ENCODE measurements at places on chromosomes 7 and 10. TPM values are rescaled to one million over a fixed set of nuclear protein-coding genes. Genes with fewer than 3 reads are reported as not detected.

Gene GPR158
- total RNA-seq: under 0.01 TPM

Gene ARHGEF5
- 0.45 TPM for total RNA-seq

Gene FGL2
- total RNA-seq: 3.1 TPM

Gene MYO3A
- total RNA-seq: not detected

Gene MACC1
- under 0.01 TPM for total RNA-seq

Gene PDE6C
- not detected for total RNA-seq

Gene OR6V1
- not detected for total RNA-seq

Gene TNPO3
- 68.0 TPM for total RNA-seq

Gene UNCX
- not detected for total RNA-seq

Gene CFAP58
- total RNA-seq: 0.56 TPM

Gene CCDC146
- 1.4 TPM for total RNA-seq

Gene STAG3
- total RNA-seq: 0.09 TPM

Gene ZNF804B
- not detected for total RNA-seq

Gene PAX4
- total RNA-seq: not detected

Gene GHRHR
- total RNA-seq: 0.27 TPM

Gene KNDC1
- total RNA-seq: under 0.01 TPM

Gene GRID2IP
- under 0.01 TPM for total RNA-seq

Gene LRIT1
- not detected for total RNA-seq

Gene CYP2C19
- total RNA-seq: not detected

Gene NAT16
- not detected for total RNA-seq

Gene IFRD1
- total RNA-seq: 44.5 TPM

Gene DCLRE1A
- 5.3 TPM for total RNA-seq

Gene HSPA12A
- total RNA-seq: 0.28 TPM

Gene CYP3A5
- total RNA-seq: not detected

Gene EVX1
- not detected for total RNA-seq
